Fibroblast of pulmonary artery (primary cell): ENCODE measurements at places on chromosomes 5 and 9.

GRCh38 chr5:2577312-2578036 is 174.0 kb downstream of the IRX2 start:
- DNase-seq = no peak

GRCh38 chr9:112129246-112129645 is 45.9 kb downstream of the SUSD1 start:
- DNase-seq = no peak

DNA sequence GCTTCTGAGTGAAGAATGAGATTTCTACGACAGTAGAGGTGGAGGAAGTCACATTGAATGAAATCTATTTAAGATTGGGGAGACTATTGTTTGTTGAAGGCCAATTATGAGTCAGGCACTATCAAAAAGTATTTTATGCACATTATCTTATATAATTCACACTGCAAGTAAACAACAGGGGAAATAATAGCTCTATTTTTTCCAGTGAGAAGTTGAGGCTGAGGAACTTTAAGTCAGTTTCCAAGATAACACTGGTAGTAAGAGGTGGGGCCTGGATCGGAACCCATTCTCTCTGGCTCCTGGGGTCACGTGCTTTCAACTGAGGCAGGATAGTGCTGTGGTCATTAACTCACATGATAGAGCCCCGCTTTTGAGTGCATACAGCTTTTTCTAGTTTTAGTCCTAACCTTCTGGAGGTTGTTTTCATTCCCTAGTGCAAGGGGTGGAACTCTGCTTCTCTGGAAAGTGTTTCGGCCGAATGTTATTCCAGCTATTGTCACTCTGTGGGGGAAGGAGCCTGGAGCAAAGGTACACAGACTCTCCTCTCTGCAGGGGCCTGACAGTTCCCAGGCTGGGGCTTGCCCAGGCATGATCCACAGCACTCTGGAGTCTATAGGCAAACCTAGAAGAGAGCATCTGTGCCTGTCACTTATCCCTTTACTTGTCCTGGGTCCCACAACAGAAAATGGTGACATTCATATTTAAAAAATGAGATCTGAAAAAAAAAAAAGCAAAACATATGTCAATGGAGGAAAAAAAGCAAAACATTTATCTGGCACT is 352.4 kb upstream of the ACTBL2 start:
- DNase-seq = peak; percentile 49

GRCh38 chr5:81949462-81949861 is 22.4 kb upstream of the ATG10 start:
- DNase-seq = no peak

GRCh38 chr5:57594436-57594835 is 111.8 kb upstream of the ACTBL2 start:
- DNase-seq = no peak

DNA sequence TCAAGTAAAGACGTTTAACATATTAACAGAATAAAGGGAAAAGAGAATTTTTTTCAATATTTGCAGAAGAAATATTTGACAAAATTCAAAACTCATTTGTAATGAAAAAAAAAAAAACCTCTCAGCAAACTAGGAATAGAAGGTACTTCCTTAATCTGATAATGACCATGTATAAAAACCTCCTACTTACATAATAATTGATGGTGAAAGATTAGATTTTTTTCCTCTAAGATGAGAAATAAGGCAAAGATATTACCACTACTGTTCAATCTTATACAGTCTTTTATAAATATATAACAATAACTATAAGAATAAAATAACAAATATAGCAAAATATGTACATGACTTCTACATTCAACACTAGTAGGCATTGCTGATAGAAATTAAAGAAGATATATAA is 424.6 kb upstream of the KLF4 start:
- no peak for DNase-seq

DNA sequence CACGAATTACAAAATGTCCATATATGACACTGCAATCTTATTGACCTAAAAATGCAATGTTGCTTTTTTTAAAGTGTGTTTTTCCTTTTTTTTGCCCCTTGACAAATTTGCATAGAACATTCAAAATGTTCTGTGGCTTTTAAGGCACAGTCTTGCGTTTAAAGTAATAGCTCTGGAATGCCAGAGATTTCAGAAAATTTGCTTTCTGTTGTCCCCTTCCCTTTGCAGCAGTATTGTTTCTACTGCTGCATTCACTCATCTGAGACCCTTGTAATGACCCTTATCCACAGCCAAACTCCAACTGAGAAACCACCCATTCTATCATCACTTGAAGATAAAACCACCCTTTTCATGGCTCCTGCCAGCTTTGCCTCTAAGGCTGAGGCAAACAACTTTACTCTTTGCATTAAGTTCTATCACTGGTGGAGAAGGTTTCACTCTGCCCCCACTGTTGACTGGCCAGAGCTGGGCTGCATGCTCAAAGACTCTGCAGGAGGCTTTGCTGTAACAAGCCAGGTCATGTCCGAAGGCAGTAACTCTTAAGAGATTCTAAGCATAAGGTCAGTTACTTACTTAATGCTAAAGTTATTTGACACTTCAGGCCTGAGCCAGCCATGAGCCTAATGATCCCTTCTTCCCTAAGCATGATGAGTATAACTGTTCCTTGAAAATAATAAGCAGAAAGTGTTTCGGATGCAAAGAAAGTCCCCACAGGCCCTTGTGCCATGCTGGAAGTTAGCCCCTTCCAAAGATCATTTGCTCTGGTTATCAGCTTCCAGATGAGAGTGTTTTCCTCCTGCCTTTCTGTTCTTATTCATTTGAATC is 101.9 kb downstream of the CD180 start:
- DNase-seq = peak; percentile 71

- DNase-seq = no peak
Measured at GRCh38 chr5:119329666-119330065, 26.2 kb upstream of the TNFAIP8 start.

- DNase-seq = no peak
Measured at GRCh38 chr5:56155992-56156584, 77.0 kb downstream of the ANKRD55 start.

GRCh38 chr5:143128412-143129071 is 274.9 kb downstream of the NR3C1 start:
- DNase-seq = no peak

- DNase-seq = no peak
Measured at GRCh38 chr5:150647275-150648251, 7.1 kb downstream of the SYNPO start.

DNA sequence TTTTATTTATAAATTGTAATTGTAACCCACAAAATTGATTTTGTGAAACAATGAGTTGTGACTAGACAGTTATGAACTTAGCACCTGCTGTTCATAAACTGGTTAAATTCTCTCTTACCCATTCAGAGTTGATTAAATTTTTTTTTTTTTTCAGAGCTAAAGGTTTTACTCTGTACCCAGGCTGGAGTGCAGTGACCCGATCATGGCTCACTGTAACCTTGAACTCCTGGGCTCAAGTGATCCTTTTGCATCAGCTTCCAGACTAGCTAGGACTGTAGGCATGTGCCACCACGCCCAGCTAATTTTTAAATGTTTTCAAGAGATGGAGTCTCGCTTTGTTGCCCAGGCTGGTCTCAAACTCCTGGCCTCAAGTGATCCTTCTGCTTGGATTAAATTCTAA is 1.9 kb downstream of the HSD17B4 start:
- DNase-seq = no peak

- no peak for DNase-seq
Measured at GRCh38 chr5:173835131-173835530, 53.0 kb upstream of the CPEB4 start.

DNA sequence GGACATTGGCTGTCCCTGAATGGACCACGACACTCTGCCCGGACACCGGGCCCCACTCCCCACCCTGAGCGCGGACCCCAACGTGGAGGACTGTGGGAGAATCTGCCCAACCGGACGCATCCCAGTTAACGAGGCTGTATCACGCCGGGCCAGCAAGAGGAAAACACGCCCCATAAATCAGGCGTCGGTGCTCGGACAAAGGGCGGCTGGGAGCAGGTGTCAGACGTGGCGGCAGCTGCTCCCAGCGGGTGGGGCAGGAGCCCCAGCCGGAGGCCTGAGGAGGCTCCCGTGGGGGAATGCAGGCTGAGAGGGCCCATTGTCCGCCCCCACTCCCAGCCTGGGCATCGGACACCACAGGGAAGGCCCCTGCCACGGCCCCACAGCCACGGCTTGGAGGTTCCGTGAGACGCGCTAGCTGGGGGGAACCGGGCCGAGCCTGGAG is 19.2 kb downstream of the NOTCH1 start:
- DNase-seq = no peak

DNA sequence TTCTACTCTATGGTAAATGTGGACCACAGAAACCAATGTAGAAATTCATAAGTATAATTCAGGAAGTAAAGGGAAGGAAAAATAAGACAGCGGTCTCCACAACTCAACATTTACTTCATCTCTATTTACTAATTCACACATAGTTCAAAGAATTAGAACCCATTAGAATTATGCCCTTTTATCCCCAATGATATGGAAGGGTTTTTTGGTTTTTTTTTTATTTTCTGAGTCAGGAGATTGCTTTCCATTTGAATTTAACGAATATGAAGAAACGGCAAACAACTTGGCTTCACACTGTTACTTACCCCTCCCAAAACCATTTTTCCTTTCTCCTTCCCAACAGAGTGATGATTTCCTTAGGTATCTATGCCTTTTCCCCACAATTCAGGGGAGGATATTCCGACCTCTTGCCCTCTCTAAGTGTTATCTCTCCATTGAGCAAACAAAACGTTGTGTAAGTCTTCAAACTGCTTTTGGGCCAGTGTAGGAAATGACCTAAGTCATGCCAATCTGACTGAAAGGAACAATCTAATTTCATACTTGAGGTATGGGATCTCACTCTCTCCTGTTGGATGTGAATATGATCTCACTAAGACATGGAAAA is 72.0 kb downstream of the CETN3 start:
- peak; percentile 3 for DNase-seq

- no peak for DNase-seq
Measured at GRCh38 chr9:87588339-87588738, 90.7 kb downstream of the DAPK1 start.

GRCh38 chr9:93585259-93585658 is 8.9 kb downstream of the PHF2 start:
- no peak for DNase-seq

- DNase-seq = no peak
Measured at GRCh38 chr9:133691626-133692363, 46.4 kb downstream of the SARDH start.

DNA sequence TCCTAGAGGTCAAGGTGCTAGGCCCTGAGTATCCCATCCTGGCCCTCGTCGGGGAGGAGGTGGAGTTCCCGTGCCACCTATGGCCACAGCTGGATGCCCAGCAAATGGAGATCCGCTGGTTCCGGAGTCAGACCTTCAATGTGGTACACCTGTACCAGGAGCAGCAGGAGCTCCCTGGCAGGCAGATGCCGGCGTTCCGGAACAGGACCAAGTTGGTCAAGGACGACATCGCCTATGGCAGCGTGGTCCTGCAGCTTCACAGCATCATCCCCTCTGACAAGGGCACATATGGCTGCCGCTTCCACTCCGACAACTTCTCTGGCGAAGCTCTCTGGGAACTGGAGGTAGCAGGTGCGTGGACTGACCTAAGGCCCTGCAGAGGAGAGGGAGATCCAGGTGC is 7.9 kb downstream of the BTNL9 start:
- DNase-seq = no peak

GRCh38 chr5:82641331-82642003 is 363.3 kb upstream of the RPS23 start:
- DNase-seq = peak; percentile 95

DNA sequence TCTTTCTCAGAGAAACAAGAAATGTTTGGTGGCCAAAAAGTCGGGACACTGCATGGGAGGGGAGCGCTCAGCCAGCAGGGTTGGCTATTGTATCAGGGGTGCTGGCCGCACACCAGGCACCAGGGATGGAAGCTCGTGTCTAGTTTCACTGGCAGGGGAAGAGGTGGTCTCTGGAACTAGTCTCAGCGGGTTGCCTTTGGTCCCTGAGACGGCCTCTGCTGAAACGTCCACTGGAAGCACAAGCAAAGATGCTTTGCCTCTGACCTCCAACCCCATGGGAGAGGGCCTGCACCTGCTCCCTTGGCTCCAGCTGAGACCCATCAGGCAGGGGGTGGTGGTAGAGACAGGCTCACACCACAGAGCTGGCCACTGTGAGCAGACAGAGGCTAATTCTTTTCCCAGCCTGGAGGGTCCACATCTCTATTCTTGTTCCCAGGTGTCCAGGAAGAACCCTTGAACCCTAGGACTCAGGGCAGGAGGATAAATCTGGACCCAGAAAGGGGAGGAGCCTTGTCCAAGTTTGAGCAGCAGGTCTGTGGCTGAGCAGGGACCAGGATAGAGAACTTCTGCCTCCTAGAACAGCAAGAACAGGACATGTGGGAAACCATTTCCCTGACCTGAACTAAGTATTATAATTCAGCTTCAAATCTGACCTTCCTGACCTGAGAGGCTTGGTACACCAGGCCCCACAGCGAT is 102.6 kb downstream of the RGS3 start:
- DNase-seq = no peak

GRCh38 chr5:27083449-27084415 is 45.3 kb upstream of the CDH9 start:
- peak; percentile 20 for DNase-seq

GRCh38 chr9:7791394-7791793 is 8.2 kb downstream of the DMAC1 start:
- DNase-seq = no peak

- no peak for DNase-seq
Measured at GRCh38 chr5:35884773-35885172, 28.1 kb downstream of the IL7R start.
